Mesenchymal stem cell (in vitro differentiated cells and primary cell): ENCODE measurements at places on chromosomes 2 and 18.

DNA sequence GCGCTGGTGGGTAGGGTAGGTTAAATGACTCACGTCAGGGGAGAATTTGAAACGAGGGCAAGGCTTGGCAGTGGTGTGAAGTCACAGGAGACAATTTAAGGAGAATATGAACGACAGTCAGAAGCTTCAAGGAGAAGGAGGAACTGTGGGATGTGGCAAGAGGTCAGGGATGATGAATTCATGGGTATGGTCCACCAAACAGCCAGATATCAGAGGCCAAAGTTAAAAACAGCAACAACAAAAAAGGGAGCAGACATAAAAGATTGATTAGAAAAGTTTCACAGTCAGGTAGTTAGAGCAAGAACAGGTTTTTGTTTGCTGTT lies 1.4 kb upstream of the ZNF396 start:
- no peak for DNase-seq
- peaks cover 14% of the 10 kb centered on the region for H3K27me3 ChIP-seq
- no peak overlapping the region for H3K4me3 ChIP-seq
- peaks cover 7% of the 10 kb centered on the region for H3K4me1 ChIP-seq
- H3K36me3 ChIP-seq = peaks cover 4% of the 10 kb centered on the region

DNA sequence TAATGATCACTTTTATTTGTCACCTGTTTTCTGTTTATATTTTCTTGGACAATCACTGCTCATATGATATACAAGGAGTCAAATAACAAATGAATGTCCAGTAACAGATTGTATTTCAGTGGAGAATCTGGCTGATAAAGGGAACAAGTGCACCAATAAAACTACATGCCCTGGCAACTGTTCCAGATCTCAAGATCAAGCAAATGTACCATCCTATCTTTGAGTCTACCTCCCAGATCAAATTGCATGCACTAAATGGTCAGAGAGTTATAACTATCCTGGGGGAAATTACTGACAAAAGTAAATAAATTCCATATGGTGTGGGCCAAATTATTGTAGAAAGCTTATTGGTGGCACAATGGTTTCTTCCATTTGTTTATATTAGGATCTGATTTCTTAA lies 452.8 kb downstream of the MBD2 start:
- no peaks in the 10 kb centered on the region for H3K36me3 ChIP-seq
- H3K27me3 ChIP-seq = no peaks in the 10 kb centered on the region
- H3K4me3 ChIP-seq = no peak overlapping the region
- DNase-seq = no peak
- no peak overlapping the region for H3K27ac ChIP-seq
- H3K4me1 ChIP-seq = no peaks in the 10 kb centered on the region

- no peaks in the 10 kb centered on the region for H3K36me3 ChIP-seq
- H3K4me3 ChIP-seq = no peak overlapping the region
- no peak for DNase-seq
- H3K4me1 ChIP-seq = no peaks in the 10 kb centered on the region
- no peak overlapping the region for H3K27ac ChIP-seq
These were observed 142.2 kb downstream of the CCDC102B start for GRCh38 chr18:68940039-68940438.

GRCh38 chr18:58229162-58229561 lies 185.1 kb downstream of the NEDD4L start:
- peaks cover 15% of the 10 kb centered on the region for H3K4me1 ChIP-seq
- DNase-seq = no peak
- no peak overlapping the region for H3K27ac ChIP-seq
- no peaks in the 10 kb centered on the region for H3K36me3 ChIP-seq
- H3K27me3 ChIP-seq = no peaks in the 10 kb centered on the region

GRCh38 chr18:4639628-4640310 lies 184.7 kb upstream of the DLGAP1 start:
- no peak for DNase-seq
- H3K4me1 ChIP-seq = no peaks in the 10 kb centered on the region
- no peaks in the 10 kb centered on the region for H3K27me3 ChIP-seq
- H3K4me3 ChIP-seq = no peak overlapping the region

- H3K4me1 ChIP-seq = peaks cover 4% of the 10 kb centered on the region
- H3K4me3 ChIP-seq = no peak overlapping the region
- no peak for DNase-seq
- H3K36me3 ChIP-seq = no peaks in the 10 kb centered on the region
- H3K27me3 ChIP-seq = peaks cover 5% of the 10 kb centered on the region
- H3K27ac ChIP-seq = no peak overlapping the region
These were observed 34.4 kb downstream of the SKA1 start for GRCh38 chr18:50409236-50409635.

DNA sequence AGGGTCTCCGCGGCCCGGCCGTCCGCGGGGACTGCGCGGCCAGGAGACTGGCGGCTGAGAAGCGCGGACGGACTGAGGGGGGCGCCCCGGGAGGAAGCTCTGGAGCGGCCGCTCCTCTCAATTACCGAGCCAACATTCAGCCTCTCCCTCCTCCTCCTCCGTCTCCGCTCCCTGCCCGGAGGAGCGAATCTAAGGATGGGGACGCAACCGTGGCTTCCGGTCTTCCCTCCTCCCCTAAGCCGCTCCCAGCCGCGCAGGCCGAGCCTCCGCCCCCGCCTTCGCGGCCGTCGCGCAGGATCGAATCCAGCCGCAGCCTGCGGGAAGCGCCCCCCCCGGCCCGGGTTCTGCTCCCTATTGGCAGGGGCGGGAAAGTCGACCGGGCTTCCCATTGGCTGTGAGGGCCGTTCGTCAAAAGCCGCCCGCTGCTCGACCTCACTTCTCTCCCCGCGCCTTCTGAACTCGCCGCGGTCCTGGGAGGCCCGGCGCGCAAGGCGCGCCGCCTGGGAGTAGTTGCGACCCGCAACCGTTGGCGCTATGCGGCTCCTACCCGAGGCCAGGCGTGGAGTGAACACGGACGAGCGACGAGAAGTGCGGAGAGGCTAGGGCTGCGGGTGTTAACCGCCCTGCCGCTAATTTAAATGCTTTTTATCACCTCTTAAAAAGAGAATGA lies at the start of gene HNRNPLL:
Gene HNRNPLL (minus strand): TSS at position 197 of the 670 bp plus-strand sequence. CDS start 302 bp downstream, outside the sequence.
- H3K4me1 ChIP-seq = peaks cover 13% of the 10 kb centered on the region
- peak within 1 kb of the TSS; percentile 82 for H3K4me3 ChIP-seq
- peak; percentile 98 for DNase-seq
- H3K27ac ChIP-seq = peak within 1 kb of the TSS; percentile 72
- H3K36me3 ChIP-seq = no peaks in the 10 kb centered on the region

DNA sequence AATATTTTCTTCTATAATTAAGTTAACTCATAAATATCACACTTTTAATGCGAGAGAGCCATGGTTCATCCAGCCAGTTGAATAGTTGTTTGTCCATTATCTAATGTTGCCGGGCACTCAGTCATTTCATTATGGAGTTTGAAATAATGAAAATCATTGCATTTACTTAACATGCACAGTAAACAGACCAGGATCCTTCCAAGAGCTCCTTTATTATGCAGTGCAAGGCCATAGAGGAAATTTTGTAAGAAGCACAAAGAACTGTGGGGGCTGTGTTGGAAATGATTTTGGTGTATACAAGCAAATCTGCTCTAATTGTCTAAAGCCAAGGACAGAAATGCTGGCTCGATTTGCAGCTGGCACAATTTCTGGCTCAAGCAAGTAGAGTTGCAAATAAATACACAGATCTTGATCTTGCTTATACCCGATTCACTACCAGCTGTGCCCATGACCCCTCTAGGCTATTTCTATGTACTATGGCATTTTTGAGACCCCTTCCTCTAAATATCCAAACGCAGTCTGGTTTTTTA lies 400.3 kb upstream of the HNRNPA3 start:
- no peak overlapping the region for H3K27ac ChIP-seq
- no peaks in the 10 kb centered on the region for H3K4me1 ChIP-seq
- no peaks in the 10 kb centered on the region for H3K36me3 ChIP-seq
- peaks cover 11% of the 10 kb centered on the region for H3K27me3 ChIP-seq

GRCh38 chr2:199896617-199897016 lies 14.5 kb upstream of the C2orf69 start:
- H3K4me1 ChIP-seq = no peaks in the 10 kb centered on the region
- no peak overlapping the region for H3K4me3 ChIP-seq
- H3K27ac ChIP-seq = no peak overlapping the region

DNA sequence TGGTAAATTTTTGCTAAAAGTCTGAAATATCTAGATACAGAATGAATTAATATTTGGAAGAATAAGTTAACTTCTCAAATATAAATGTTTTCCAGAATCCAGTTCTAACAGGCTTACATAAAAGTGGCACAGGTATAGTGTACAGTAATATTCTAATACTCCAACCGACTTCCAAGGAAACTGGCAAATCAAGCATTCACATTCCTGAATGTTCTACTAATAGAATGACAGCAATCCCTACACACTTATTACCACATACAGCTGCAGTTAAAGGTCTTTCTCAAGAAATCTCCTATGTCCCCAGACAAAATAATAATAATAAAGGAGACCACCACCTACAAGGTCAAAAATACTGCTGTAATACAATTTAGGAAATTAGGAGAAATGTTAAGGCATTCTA lies 31.9 kb downstream of the TMEM131 start:
- no peak for DNase-seq
- no peaks in the 10 kb centered on the region for H3K27me3 ChIP-seq
- no peak overlapping the region for H3K27ac ChIP-seq
- H3K4me1 ChIP-seq = no peaks in the 10 kb centered on the region
- no peaks in the 10 kb centered on the region for H3K36me3 ChIP-seq

GRCh38 chr2:37181726-37182684 lies 6.5 kb downstream of the SULT6B1 start:
- H3K4me1 ChIP-seq = no peaks in the 10 kb centered on the region
- no peak overlapping the region for H3K27ac ChIP-seq
- no peak overlapping the region for H3K4me3 ChIP-seq
- no peaks in the 10 kb centered on the region for H3K27me3 ChIP-seq

DNA sequence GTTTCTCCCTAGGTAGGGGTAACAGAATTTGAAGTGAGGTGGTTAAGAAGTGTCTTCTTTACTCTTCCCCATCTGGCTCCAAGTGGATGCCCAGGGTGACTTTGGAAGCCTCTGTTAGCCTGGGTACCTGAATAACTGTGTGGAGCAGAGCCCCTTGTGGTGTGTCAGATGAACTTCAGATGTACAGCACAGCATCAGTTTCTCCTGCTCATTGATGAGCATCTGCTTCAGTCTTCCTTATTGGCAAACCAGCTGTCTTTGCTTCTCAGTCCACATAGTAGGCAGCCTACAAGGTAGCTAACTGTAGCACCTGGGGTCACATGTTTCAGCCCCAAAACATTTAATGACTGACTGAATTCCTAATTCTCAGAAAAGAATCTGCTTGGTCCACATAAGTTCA lies 56.2 kb upstream of the ATP8B1 start:
- peak; percentile 26 for DNase-seq
- H3K4me1 ChIP-seq = no peaks in the 10 kb centered on the region
- no peak overlapping the region for H3K4me3 ChIP-seq
- no peak overlapping the region for H3K27ac ChIP-seq

DNA sequence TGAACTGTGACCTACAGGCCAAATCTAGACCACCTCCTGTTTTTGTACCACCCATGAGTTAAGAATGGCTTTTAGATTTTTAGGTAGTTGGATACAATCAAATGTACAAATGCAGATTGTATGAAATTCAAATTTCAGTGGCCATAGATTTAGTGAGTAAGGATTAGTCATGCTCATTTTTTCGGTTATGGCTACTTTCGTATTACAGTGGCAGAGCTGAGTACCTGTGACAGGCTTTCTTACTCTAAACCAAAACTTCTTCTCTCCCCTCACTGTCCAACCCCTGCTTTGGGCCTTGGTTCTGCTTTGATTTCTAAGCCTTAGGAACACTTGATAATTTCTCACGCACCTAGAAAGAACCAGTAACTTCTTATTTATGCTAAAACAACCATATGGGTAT lies 82.1 kb downstream of the CDC42EP3 start:
- no peak for DNase-seq
- H3K27me3 ChIP-seq = no peaks in the 10 kb centered on the region
- peak overlapping the region; percentile 80 for H3K27ac ChIP-seq
- H3K4me3 ChIP-seq = no peak overlapping the region
- H3K36me3 ChIP-seq = no peaks in the 10 kb centered on the region

- peaks cover 46% of the 10 kb centered on the region for H3K36me3 ChIP-seq
- peak overlapping the region; percentile 30 for H3K4me3 ChIP-seq
- no peaks in the 10 kb centered on the region for H3K27me3 ChIP-seq
- peaks cover 41% of the 10 kb centered on the region for H3K4me1 ChIP-seq
- H3K27ac ChIP-seq = peak overlapping the region; percentile 51
These were observed 25.0 kb downstream of the SPEG start for GRCh38 chr2:219459460-219460311.

DNA sequence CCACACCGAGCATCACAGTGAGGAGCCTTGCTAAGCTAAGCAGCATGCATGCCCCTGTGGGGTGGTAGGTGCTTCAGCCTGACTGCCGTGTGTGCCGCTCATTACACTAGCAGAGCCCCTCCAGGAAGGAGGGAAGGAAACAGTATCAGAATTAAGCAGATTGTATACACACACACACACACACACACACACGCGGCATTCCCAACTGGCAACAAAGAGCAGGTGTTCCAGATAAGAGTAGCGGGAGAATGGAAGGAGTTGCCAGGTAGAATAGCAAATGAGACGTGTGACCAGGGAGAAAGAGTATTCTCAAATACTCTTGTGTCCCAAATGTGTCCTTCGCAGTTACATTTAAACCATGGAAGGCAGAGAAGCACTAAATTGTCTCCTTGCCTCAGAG lies 47.6 kb upstream of the TTC39C start:
- H3K4me1 ChIP-seq = peaks cover 2% of the 10 kb centered on the region
- H3K4me3 ChIP-seq = no peak overlapping the region
- H3K36me3 ChIP-seq = no peaks in the 10 kb centered on the region

DNA sequence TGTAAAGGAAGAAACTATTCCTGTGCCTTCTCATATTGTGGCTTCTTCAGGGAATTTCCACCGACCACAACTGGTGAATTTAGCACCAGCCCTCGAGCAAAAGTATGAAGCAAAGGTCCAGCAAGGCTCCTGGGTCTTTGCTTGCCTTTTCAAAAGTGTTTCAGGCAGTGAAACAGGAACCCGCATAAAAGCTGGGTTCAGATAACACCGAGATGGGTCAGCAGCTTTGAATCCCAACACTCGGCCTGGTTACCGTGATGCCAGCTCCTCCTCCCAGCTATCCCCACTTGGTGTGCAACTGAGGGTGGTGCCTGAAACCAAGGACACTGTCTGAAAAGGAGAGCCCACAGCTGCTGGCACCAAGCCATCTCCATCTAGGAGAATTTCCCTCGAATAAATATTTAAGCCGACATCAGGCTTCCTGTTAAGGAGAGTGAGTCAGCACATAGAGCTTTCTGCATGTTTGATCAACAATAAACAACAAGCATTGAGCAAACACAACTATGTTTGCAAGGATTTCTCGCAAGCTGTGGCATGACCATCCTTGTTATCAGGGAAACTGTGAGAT lies 69.5 kb downstream of the ANTXR1 start:
- DNase-seq = peak; percentile 99
- H3K4me1 ChIP-seq = peaks cover 15% of the 10 kb centered on the region
- H3K4me3 ChIP-seq = no peak overlapping the region
